KBM-7 (cell line): ENCODE measurements at places on chromosomes 7 and 10.

GRCh38 chr10:121236621-121237020 is 361.6 kb downstream of the FGFR2 start:
- no peak for DNase-seq

- DNase-seq = no peak
These were observed 115.2 kb upstream of the PITRM1 start for GRCh38 chr10:3287572-3288445.

DNA sequence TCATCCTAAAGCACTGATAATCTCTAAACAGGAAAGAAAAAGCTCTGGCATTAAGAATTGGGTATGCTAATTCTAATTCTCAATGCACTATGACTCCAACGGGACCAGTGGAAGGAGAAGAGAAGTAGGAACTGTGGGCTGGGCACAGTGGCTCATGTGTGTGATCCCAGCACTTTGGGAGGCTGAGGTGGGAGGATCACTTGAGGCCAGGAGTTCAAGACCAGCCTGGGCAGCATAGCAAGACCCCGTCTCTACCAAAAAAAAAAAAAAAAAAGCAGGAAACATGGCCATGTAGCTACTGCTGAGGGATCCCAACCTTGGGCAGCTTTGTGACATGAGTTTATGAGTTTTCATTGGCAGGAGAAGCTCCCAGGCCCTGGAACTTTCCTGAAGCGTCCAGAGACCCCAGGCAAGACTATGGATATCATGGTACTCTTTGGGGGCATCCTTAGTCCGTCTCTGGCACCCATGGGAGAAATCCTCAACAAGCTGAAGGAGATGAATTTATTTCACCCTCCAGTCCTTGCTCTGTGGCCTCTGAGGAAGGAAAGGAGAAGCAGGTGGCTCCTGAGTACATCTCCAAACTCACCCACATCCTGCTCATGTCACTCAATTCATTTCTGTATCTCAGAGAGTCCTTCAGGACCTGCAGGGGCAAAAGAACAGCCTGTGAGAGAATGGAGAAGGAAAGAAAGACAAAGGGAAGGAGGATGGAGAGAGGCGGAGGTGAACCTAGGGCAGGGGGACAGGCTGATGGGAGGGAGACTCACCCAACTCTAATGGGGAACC is 99.5 kb downstream of the SPDYE5 start:
- no peak for DNase-seq

GRCh38 chr10:49484486-49485235 is 54.3 kb downstream of the ERCC6 start:
- DNase-seq = no peak

- no peak for DNase-seq
These were observed 60.0 kb downstream of the CHN2 start for GRCh38 chr7:29254591-29254990.
